ENCODE measurements at places on chromosomes 1 and 21. TPM values are rescaled to one million over a fixed set of nuclear protein-coding genes. Genes with fewer than 3 reads are reported as not detected.

RBP7 gene
- 2.4 TPM for total RNA-seq

FASLG gene
- 0.26 TPM for total RNA-seq

FMO1 gene
- total RNA-seq: 3.5 TPM

ZNF496 gene
- total RNA-seq: 17.2 TPM

DYNLT4 gene
- total RNA-seq: not detected

- no peak for DNase-seq
Observed at GRCh38 chr1:165954940-165955339, 127.5 kb downstream of the UCK2 start.

GRCh38 chr1:117594261-117594990 lies 11.4 kb upstream of the TENT5C start:
- no peak for DNase-seq

GRCh38 chr1:90074137-90074536 lies 79.2 kb downstream of the ZNF326 start:
- DNase-seq: no peak

DNA sequence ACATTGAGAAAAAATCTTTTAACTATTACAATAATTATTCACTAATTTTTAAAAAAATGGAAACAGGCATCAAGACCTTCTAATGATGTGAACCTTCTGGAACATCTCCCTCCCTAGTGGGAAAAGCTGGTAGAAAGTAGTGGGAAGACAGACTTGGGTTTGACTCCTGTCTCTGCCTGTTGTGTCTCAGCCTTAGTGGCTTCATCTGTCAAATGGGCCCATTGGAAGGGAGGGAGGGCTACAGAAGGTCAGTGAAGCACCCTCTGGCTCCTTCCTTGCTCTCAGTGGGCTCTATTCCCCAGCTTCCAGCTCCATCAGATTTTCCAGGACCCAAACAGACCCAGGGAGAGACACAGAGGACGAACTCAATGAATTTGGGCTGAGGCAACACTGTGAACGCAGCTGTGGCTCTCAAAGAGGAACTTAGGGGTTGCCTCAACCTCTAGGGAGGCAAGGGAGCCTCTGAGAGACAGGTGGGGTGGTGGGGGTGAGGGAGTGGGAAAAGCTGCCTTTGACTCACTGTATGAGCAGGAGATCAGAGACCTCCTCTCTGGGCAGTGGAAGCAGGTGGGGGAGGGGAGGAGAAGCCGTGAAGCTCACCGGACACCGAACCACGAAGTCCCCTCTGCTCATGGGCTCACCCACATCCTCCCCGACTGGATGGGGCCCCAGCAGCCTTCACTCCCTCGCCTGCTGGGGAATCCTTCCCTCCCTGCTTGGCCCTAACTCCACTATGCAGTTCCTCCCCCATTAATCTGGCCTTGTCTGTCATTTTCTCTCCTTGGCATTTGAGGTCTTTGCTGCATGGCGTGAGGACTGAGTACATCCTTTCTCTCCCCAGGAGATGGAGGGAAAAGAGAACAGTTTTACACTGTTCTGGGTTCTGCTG lies 4.5 kb downstream of the CNR2 start:
- no peak for DNase-seq

- no peak for DNase-seq
Observed at GRCh38 chr1:67140460-67140859, 5.7 kb upstream of the C1orf141 start.

GRCh38 chr1:151820940-151821339 lies 10.7 kb downstream of the RORC start:
- DNase-seq: no peak

DNA sequence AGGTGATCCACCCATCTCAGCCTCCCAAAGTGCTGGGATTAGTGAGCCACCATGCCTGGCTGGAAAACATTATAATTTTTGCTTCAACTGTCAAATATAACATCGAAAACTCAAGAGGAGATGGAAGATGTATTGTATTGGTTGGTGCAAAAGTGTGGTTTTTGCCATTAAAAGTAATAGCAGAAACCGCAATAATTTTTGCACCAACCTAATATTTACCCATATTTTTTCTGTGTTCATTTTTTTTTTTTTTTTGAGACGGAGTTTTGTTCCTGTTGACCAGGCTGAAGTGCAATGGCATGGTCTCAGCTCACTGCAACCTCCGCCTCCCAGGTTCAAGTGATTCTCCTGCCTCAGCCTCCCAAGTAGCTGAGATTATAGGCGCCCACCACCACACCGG lies 27.1 kb upstream of the SHE start:
- DNase-seq: no peak

GRCh38 chr1:246158131-246158530 lies 348.9 kb downstream of the SMYD3 start:
- DNase-seq: no peak

GRCh38 chr1:18197299-18197698 lies 89.7 kb downstream of the IGSF21 start:
- DNase-seq: no peak

DNA sequence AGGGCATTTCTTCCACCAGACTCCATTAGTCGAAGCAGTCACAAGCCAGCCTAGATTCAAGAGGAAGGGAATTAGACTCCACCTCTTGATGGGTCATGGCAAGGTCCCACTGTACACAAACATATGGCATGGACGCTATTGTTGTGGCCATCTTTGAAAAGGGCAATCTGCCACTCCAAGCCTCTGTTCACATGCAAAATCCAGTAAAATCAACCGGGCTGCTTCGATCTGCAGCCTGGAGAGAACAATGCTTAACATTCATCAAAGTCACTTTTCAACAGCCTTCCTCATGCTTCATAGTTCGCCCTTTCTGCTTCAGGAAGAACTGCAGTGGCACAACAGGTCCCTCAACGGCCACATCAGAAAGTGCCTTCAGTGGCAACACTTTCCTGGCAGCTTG lies 28.0 kb upstream of the GJB5 start:
- no peak for DNase-seq
